ENCODE measurements at places on chromosomes 5 and 9.

GRCh38 chr5:111551161-111551560 lies 38.8 kb upstream of the STARD4 start:
- no peak for DNase-seq

DNA sequence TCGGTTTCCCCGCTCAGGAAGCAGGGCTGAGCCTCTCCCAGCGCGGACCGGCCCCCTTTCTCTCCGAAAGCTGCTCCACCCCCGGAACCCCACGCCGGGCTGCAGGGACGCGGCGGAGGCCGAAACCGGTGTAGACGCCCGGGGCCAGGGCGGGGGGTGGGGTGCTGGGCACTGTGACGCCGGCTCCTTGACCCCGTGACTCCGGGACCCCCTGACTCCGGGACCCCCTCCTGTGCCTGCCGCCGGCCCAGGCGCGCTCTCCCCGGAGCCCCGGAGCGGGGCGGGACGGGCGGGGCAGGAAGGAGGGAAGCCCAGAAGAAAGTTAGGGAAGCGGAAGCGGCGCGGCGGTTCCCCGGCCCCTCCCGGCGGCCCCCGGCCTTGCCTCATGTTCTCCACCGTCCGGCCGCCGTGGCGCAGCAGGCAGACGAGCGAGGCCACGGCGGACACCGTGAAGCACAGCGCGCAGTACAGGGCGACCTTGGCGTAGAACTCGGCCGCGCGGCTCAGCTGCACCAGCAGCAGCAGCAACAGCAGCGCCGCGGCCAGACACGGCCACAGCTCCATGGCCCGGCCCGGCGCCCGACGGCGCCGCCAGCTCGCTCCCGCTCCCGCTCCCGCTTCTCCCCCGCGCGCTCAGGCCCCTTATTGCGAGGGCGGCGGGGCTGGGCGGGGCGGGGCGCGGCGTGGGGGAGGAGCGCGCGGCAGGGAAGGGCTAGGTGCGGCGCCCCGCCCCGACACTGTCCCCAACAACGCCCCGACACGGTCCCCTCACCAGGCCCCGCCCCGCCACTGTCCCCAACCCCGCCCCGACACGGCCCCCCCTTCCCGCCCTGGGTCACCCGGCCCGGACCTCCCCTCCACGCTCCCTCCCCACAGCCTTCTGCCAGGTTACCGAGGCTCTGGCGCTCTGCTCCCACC lies at the start of gene AGPAT2:
Gene AGPAT2 (minus strand): TSS at position 664 of the 918 bp plus-strand sequence. CDS start 100 bp downstream, at position 564.
- DNase-seq: peak; percentile 72

GRCh38 chr9:468766-469426 lies 254.2 kb downstream of the DOCK8 start:
- no peak for DNase-seq

- no peak for DNase-seq
Measured at GRCh38 chr5:42791151-42791550, 20.5 kb downstream of the SELENOP start.

- no peak for DNase-seq
Measured at GRCh38 chr5:38534156-38534453, 22.3 kb downstream of the LIFR start.

All from astrocyte of the hippocampus (primary cell).